ENCODE measurements at places on chromosomes 6 and 20.

DNA sequence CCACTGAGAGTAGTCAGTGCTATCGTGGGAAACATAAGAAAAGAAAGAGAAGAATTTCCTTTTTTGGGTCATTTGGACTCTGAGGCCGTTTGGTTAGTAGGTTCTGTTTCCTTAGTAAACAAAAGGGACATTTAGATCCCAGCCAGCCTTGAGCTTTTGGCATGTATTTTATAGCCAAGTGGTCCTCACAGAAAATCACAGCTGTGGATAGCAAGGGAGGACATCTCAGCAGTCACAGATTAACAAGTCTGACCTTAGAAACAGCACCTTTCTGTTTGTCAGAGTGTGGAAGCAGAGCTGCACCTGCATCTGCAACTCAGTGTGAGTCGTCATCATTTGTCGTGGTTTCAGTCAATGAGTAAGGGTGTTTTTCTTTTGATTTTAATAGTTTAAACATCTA is 40.5 kb downstream of the FAM120B start:
- no peak for DNase-seq

- no peak for DNase-seq
Measured at GRCh38 chr6:792662-793061, 99.7 kb upstream of the EXOC2 start.

- no peak for DNase-seq
Measured at GRCh38 chr20:2775139-2775538, 25.3 kb downstream of the CPXM1 start.

DNA sequence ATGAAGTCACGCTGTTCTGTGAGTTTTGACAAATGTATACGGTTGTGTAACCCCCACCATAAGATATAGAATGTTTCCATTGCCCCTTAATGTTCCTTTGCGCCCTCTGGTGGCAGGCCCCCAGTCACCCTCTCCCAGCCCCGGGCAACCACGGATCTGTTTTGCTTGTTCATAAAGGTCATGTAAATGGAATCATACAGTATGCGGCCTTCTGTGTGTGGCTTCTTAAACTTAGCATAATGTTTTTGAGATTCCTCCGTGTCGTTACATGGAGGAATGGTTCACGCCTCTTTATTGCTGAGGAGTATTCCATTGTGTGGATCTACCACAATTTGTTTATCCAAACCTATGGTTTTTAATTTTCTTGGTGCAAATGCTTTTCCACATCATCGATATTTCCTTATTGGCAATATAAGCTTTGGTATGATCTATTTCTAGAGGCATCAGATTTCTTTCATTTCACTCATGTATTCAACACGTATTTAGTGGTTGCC is 28.4 kb downstream of the LYRM2 start:
- DNase-seq, result peak; percentile 79

DNA sequence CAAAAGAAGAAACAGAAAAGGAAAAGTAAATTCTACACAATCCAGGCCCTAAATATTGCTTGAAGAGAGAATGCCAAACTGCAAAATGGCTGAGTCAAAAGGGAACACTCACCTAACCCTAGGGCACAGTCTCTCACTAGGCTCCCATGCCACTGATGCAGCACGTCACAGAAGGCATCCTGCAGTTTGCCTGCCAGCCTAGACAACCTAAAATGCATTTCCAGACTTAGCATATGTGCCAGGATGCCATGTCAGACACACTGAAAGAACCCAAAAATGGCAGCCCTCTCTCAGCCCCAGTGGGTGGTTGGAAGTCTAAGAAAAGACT is 10.6 kb upstream of the SIRPD start:
- no peak for DNase-seq

DNA sequence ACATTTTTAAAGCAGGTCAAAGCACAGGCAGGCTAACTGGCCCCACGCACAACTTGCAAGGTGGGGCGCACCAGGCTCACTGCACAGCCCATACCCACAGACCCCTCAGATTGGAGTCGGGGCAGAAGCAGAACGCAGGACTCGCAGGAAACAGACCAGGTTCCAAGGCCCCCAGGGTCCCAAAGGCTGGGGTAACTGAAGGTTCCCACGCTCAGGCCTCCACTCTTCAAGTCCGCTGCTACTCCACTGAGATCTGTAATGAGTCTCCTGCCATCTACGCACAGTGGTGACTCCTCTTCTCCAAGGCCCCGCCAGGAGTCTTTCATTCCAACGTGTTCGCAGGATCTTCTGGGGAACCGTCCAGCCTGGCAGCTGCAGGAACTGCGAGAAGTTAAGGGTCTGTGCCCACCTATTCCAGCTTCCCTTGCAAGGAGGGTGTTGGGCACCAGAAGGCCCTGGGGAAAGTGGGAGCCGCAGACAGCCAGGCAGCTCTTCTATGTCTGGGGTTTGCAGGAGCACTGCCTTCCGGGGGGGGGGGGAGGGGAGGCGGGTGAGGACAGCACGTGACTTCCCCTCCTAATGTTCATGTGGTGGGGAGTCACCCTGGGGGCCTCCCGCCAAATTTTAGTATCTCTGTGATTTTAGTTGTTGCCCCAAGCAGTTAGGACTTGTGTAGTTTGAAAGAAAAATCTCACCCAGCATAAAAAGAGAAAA is 2.0 kb upstream of the TAF4 start:
- no peak for DNase-seq

DNA sequence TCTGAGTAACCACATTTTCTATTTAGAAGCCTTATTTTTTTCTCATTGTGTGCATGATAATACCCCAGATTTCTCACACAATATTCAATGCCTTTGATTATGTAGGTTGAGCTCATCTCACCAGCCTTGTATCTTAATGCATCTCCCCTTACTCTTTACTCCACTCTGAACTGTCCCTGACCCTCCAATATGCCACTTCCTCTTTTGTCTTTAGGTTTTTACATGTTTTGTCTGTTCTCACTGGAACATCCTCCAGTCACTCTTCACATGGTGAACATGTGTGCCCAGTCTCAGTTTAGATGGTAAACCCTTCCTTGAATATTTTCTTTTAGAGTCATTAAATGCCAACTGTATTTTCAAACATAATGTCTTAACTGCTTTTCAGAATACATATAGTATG is 392.9 kb upstream of the IMPG1 start:
- no peak for DNase-seq

DNA sequence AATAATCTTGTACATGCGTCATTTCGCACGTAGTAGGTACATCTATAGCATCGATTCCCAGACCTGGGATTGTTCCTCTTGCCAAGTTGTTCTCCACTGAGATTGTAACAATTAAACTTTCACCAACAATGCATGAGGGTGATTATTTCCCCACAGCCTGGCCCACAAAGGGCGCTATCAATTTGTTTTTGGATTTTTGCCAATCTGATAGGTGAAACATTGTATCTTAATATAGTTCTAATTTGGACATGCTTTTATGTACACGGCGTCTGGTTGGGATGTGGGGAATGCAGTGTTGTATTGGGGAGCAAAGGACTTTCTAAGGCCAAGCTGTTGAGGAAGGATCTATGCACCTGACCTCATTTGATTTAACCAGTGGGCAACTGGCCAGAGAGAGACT is 59.5 kb downstream of the VEGFA start:
- DNase-seq, result no peak

- no peak for DNase-seq
Measured at GRCh38 chr6:39665861-39666260, 59.3 kb downstream of the KIF6 start.

DNA sequence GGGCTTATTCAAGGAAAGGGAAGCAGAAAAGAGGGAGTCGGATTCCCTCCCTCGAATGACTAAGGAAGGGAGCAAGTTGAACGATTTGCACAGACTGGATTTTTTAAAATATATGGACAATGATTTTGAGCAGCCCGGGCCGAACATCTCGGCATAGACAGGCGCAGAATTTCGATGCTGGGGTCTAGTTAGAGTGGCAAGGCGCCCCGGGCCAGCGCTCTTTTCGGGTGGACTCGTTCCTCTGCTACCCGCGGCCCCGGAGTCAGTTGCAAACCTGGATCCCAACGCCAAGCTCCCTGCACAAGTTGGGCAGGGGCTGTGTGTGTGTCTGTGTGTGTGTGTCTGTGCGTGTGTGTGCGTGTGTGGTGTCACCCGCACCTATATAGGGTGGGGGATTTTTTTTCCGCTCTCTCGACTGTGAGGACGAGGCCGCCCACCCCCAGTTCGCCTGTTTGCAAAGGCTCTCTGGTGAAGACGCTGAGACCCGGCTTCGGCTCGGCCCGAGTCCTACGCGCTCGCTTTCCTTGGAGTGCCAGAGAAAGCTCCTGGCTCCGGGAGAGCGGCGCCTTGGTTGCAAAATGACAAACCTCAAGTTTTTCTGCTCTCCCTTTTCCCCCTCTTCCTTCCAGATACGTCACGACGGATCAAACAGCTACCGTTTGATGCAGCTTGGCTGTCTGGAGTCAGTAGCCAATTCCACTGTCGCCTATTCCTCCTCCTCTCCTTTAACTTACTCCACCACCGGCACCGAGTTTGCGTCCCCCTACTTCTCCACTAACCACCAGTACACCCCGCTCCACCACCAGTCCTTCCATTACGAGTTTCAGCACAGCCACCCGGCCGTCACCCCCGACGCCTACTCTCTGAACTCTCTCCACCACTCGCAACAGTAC is 1.4 kb downstream of the TFAP2D start:
- DNase-seq, result no peak

- DNase-seq, result no peak
Measured at GRCh38 chr20:59331721-59332329, 31.4 kb downstream of the EDN3 start.

GRCh38 chr20:53652090-53652858 is 58.6 kb upstream of the ZNF217 start:
- DNase-seq, result peak; percentile 46

DNA sequence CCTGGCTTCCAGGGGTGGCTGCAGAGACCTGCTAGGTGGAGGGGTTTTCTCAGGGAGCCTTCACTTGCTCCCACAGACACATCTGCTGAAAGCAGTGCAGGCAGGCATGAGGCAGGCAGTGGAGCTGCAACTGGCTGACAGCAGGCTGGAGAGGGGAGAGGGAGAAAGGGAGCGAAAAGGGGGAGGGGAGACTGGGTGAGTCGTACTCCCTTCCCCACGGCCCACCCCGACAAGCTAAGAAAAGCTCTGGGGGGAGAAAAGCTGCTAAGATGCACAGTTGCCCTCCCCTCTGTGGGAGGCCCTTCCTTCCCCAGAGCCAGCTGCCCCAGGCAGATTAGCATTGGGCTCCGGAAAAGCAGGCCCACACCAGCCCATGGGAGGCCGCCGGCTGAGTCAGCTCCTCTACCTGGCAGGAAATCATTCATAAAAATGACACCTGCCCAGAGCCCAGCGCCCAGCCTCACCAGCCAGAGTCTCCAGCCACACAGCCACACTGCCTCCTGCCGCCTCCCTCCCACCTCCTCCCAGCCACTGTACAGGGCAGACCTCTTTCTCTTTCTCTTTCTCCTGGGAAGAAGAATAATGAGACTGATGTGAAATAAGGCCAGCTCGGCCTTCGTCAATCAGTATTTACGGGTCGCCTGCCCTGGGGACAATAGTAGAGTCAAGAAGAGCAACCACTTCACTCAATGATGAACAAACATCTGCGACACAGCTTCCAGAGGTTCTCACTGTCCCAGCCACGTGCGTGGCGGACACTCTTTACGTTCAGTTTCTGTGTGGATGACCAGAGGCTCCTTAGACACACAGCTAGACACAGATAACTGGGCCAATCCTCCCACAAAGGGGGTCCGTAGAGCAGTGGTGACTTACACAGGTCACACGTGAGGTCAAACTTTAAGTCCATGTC is 7.7 kb upstream of the C20orf203 start:
- DNase-seq, result no peak

DNA sequence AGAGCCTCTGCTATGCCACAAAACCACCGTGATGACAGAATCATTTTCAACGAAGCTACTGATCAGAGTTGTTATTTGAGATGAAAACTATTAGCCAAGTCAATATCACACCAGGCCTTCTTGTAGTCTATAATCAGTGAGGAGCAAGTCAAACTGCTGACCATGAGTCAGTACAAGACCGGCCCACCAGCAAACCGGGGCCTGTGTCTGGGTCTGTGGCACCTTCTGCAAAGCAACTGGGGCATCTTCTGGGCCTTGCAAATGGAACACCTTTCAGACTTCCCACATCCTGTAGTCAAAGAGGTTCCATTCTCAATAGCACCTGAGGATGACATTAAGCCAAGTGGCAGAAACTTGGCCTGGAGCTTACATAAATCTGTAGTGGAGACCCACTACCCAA is 38.5 kb downstream of the CPXM1 start:
- DNase-seq, result no peak

GRCh38 chr6:135250234-135250633 is 69.1 kb downstream of the MYB start:
- DNase-seq, result no peak

Data from CD4-positive, alpha-beta T cell treated with Interleukin-12 subunit alpha and Interleukin-12 subunit beta, for 1 hour (primary cell).